ENCODE measurements at places on chromosomes 4 and X.

DNA sequence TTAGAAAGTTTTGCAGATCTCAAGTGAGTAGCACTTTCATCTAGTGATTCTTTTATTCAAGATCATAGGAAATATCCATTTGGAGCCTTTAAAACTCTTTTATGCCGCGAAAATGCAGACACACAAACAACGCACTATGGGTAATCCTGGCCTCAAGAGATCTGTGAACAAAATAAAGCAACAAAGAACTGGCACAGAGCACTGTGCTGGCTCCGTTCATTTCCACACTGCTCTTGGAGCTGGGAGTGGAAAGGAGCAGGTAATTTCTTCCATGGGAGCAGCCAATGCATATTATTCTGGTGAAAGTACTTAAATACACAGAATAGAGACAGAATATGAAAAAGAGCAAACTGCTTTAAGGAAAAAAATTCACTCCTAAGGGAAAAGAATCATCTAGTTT is 172.7 kb upstream of the FRG1 start:
- no peak for DNase-seq

DNA sequence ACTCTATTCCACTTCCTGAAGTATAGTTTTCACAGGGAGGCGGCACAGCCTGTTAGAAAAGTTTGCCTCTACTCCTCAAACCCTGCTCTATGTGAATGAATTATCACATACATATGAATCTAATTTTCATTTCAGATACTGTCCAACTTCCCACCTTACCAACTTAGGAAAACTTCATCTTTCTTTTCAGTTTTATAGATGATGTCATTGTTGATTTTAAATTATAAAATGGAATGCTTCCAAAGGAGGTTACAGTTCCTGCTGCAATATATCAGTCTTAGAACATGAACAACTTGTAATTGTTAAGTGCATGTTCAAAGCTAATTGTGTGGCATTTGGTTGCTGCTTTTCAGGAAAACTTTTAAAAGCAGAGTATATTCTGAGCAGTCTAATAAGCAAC is 92.4 kb downstream of the NEUROG2 start:
- DNase-seq = no peak

- no peak for DNase-seq
Observed at GRCh38 chrX:114626323-114626722, 42.4 kb downstream of the HTR2C start.

DNA sequence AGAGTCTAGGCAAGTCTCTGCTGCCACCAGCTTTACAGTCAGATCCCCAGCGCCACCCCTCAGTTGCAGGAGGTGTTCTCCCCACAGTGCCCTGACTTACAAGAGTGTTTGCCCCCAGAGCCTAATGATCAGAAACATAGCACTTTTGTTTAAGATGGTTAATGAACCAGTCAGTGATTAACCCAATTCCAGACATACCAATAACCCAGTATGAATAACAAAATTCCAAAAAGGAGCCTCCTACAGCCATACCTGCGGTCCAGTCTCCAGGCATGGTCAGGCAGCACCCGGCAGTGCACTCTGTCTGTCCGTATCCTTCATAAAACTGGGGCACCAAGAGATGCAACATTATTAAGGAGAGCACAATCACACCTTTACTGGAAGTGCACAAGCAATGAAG is 30.7 kb upstream of the CENPU start:
- no peak for DNase-seq

DNA sequence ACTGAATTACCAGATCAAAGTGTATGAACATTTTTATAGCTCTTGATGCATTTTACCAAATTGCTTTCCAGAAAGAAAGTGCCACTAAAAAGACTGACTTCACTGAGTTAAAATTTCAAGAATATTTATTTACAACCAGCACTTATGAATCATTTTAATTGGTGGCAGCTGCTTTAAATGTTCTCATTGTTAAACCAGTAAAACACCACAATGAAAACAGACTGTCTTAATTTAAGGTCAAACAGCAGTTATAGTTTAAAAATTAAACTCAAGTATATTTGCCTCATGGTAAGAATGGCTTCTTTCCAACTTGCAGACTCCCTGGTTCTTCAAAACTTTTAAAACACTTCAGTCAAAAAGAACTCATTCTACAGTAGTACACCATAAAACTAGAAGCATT is 36.9 kb downstream of the AMMECR1 start:
- DNase-seq = no peak

DNA sequence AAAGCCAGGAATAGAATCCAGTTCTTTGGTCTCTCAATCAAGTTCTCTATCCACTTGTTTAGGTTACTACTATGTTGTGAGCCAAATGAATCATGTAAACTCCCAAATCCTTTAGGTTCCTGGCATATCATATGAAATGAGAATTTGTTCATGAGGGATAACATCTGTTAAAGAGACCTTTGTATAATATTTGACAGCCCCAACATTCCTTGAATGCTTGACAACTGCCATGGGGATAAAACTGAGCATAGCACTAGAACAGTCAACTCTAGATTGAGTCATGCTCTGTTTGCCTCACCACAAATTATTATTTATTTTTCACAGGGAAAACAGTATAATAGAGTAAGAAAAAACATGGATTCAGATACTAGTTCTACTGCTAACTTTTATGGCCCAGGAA is 93.3 kb downstream of the NAA11 start:
- DNase-seq = no peak

DNA sequence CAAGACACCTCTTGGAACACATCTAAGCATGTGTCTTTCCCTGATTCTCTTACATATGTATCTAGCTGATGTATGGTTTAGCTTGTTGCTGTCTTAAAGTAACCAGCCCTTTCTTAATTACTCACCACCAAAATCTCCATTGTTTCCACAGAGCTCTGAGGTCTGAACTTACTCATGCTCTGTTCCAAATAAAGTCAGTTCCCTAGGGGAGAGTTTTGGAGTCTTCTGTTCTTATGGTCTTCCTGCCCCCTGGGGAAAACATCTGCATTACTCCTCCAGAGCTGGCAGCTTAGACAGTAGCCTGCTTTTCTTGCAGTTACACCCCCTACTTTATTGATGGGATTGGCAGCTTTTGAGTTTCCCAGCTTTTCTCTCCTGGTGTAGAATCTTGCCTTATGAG is 125.8 kb downstream of the EDA start:
- no peak for DNase-seq

DNA sequence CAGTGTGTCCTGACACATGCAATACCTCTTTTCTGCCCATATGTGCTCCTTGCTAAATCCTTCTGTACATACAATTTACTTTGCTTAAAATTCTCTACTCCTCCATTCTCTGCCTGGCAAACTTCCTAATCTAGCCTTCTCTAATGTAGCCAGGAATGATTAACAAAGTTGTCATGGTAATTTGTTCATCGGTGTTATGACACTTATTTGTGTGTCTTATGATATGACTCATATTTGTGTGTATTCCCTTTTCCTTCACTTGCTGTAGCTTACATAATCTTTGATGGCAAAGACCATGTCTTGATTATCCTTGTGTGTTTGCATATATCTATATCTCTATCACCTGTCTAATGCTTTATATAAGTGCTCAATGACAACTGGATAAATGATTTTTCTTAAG is 133.3 kb downstream of the COL25A1 start:
- no peak for DNase-seq

GRCh38 chr4:164039482-164039881 is 545.0 kb downstream of the TMA16 start:
- DNase-seq = no peak

DNA sequence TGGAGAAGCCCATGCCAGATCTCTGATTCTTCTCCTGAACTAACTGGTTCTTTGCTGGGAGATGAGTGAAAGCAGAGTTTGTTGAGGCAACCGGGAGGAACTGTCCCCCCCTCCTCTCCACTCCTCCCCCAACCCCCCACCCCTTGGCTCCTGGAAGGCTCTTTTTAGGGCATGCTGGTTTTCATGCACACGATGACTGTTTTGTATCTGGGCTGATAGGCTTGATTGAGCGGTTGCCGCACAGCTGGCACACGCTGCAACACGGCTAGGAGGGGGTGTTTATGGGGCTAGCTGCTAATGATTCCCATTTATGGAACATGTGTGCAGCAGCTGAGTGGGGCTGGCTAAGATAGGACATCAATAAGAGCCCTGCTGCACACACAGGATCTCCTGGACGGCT is 137.2 kb downstream of the SMIM20 start:
- DNase-seq = no peak

DNA sequence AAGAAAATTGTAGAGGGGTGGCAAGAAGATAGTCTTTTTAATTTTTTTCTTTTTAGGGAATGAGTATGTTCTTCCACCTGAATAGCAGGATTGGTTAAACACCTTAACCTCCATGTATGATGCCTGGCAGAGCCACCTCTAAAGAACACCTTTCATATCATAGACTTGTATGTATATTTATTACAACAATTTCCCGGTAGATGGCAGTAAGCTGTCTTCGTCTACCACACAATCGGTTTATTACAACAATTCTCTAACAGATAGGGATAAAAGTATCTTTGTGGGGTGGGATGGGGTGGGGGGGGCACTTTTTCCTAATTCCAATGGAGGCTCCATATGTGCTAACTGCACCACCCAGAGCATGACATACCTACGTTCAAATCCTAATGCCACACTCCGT is 255.5 kb downstream of the LDB2 start:
- DNase-seq = no peak

GRCh38 chrX:85243155-85243554 is 424 bp downstream of the SATL1 start:
- no peak for DNase-seq

DNA sequence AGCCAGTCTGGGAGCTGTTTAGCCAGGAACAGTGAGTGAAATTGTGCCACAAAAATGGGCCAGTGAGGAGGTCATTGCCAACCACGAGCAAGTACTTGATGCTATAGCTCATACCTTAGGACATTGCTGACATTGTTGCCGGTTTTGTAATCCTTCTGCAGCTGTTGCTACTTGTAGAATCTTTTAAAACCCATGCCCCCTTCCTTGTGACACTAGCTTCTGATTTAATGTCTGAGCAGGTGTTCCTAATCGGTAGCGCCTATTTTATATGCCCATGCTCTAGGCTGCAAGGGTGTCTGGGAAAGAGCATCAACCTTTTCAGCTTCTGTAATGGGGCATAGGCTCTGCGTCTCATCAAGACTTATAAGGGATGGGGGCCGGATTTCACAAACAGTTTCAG is 2.6 kb downstream of the POLA1 start:
- no peak for DNase-seq

GRCh38 chr4:10006231-10006600 is 15.1 kb downstream of the SLC2A9 start:
- DNase-seq = no peak

- no peak for DNase-seq
Observed at GRCh38 chr4:175961604-175962003, 104.0 kb upstream of the WDR17 start.

GRCh38 chr4:147492761-147493160 is 11.9 kb downstream of the EDNRA start:
- no peak for DNase-seq

GRCh38 chrX:130594453-130594916 is 192.7 kb downstream of the RBMX2 start:
- DNase-seq = no peak

DNA sequence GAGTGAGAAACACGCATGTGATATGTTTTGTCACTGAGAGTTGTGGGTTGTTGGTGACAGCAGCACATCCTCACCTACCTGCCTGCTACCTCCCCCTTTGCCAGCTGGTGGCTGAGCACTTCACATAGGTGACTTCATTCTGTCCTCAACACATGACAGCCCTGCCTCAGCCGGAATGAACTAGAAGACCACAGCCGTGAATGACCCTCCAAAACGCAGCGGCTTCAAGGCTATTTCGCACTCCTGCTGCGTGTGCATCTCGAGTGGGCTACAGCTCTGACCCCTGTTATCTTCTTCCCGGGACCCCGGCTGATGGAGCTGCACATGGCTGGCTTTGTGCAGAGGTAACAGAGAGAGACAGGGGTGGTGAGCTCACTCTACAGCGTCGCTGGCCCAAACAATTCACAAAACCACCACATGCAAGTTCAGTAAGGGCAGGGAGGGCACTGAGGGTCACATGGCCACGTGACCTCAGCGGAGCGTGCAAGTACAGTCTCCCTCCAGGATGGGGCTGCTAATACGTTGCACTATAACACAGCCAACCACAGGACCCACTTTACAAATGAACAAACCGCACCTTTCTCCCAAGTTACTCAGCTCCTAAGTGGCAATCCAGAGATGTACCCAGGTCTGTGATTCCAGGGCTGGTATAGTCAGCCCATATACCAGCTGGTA is 6.3 kb upstream of the PPP2R2C start:
- DNase-seq = no peak

- DNase-seq = no peak
Observed at GRCh38 chr4:119536572-119537528, 91.8 kb downstream of the PDE5A start.

DNA sequence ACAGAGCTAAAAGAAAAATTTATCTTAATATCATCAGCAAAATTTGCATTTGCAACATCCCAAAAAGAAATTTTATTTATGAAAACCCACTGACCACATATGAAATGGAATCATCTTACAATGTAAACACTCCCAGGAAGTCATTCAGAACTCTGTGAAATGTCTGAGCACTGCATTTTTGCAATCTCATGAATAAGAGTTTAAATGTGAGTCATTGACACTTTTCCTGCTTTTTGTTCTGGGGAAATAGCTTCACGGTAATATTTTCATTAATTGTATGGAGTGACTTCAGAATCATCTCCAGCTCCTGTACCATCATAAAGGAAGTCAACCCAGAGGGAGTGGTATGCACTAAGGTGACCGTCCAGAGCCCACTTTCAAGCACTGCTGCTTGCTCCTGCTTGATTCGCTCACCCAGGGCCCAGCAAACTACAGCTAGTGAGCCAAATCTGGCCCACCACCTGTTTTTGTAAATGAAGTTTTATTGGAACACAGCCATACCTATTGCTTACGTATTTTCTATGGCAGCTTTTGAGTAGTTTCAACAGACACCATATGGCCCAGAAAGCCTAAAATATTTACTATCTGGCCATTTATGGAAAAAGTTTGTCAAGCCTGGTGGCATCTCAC is 17.2 kb downstream of the EDNRA start:
- DNase-seq = no peak

DNA sequence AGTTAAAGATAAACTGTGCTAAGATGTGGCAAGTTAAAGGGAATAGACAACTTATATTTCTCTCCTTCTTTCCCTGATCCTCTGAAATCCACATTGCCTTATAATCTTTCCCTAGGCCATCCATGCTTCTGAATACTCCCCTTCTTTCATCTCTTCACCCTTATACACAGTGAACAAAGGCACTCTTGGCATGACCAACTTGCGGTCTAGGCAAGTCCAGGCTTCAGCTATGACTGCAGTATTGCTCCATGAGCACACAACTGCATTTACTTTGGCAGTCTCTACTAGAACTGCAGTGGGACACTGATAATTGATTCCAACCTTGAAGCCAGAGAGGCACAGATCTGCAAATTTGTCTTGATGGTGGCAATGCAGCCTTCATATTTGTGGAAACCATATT is 24.2 kb upstream of the UBA6 start:
- no peak for DNase-seq

GRCh38 chrX:15737959-15738902 is at the start of gene CA5B:
TSS of gene CA5B (plus strand) at chrX:15738270. CDS start at chrX:15750024, 11,754 bp downstream.
- peak; percentile 100 for DNase-seq

DNA sequence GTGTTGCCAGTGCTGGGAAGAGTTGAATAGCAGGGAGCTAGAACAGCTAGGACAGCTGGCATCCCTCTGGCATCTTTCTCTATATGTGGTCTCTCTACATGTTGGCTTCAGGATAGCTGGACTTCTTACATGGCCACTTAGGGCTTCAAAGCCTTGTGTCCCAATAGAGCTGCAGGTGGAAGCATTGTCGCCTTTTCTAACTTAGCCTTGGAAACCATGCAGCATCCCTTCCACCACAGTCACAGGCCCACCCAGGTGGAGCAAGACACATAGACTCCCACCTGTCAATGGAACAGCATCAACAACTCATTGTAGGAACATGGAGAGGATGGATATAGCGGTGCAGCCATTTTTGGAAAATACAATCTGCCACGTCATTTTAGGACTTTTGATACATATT is 149.0 kb downstream of the AASDH start:
- DNase-seq = no peak

All from central memory CD4-positive, alpha-beta T cell (primary cell).